ENCODE measurements at places on chromosomes 3 and 15.

DNA sequence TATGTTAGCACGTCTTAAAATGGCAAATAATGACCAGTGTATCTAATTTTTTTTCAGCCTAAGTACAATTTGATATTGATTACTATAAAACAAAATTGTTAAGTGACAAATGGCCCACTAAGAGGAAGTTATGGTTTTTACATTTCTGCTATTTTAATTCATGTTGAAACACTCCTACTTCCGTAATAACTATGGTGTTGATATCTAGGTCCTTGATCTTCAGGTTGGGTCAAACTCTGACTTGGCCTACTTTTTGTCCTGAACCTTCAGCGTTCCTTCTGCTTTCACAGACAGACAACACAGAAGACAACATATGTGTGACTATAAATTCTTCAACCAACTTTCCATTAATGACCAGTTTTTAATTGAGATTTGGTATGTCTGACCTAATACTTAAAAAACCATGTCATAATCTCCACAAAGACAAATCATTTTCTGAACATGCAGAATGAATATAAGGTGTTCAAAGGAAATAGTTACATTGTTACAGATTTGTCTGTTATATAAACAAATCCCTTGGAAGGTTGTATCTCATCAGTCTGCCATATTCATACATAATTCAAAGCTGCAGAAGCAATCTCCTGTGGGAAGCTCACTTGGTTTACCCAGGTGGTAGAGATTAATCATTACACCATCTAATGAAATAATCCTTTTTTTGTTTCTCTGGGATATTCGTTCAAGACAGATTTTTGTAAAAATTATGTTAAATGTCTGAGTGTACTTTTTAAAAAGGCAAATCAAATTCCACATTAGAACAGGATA is 92.1 kb upstream of the TSPAN3 start:
- DNase-seq, result no peak

DNA sequence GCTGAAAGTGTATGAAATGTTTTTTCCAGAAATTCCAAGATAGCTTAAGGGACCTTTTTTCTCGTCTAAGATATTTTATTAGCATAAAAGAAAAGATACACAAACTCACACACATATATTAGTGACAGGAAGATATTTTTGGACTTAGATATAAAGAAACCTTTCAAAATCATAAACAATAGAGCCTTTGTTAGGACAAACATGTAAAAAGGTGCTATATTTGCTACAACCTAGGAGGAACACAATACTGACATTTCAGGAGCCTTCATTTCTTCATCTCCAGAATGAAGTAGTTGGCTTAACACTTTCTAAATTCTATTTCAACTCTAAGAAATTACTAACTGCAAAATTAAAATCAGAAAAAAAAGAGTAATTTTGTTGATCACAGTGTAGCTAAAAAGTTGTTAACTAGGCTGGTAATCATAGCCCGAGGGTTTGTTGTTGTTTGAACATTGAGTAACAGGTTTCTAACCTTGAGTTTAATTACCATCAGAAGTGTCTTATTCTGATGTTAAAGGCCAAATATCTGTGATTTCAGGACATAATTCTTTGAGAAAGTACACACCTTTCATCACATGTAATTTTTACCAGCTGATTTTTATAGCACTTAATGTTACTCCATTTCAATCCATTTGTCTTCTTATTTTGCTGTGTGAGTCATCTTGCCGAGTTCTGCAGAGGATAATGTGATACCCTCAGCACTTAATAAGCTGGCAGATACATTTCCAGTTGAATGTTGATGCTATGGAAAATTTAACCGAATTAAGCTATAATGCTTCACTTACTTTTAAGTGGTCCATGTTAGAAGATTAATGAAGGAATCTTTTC is 97.3 kb downstream of the MBNL1 start:
- DNase-seq, result no peak

DNA sequence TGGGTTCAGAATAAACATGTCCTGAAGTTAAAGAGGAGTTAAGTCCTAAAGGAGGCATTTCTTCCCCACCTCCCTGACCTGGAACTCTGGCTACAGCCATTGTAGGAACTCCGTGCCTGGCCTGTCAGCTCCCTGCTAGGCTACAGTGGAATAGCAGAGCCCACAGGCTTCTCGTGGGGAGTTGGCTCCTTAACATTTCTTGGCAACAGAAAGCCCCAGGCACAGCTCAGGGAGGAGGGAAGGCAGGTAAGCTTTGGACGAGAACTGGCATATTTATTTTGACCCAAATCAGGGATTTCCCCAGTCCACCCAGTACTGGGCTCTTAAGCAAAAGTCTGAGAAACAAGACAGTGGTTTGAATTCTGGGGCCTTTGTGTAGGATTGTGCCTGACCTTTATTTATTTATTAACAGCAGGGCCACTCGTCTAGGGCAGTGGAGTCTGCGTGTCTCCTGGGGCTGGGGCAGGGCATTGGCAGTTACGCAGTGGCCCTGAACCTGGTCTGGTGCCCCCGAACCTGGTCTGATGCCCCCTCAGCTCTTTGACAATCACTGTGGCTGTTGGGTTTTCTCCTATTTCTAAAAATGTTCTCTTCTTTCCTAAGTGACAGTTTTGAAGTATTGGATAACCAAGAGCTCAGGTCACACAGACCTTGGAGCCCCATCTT is 7.9 kb upstream of the ISG20 start:
- no peak for DNase-seq

GRCh38 chr15:99148851-99149276 is 44.0 kb downstream of the SYNM start:
- no peak for DNase-seq

DNA sequence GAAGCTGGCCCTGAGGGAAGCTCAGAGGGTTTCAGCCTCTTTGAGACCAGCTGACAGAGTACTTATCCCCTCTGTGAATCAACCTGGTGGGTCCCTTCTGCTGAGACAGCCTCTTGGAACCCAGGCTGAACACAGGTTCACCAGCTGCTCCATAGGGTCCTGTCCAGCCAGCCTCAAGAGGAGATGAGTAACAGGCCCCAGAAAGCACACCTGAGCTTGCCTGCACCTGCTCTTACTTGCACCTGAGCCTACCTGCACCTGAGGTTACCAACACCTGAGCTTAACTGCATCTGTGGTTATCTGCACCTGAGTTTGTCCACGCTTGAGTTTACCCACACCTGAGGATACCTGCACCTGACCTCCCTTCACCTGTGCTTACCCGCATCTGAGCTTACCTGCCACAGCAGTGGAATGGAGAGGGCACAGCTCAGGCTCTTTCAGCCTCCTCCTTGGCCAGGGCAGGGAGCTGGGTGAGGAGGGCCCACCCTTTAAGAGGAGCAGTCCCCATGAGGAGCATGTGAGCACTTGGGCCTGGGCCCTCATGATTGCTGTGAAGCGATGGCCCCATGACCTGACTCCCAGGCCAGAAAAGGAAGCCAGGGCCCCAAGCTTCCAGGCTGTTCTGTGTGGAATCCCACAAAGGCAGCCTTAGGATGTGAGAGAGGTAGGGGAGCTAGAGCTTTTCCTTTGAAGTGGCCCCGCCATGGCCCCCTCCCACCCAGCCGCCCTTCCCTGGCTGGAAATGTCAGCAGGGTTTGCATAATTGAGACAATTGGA is at the start of gene TRPM1:
Gene TRPM1, minus strand, starts transcription at position 464 of the 777 bp plus-strand sequence. CDS start 20,370 bp downstream, outside the sequence.
- DNase-seq, result no peak

DNA sequence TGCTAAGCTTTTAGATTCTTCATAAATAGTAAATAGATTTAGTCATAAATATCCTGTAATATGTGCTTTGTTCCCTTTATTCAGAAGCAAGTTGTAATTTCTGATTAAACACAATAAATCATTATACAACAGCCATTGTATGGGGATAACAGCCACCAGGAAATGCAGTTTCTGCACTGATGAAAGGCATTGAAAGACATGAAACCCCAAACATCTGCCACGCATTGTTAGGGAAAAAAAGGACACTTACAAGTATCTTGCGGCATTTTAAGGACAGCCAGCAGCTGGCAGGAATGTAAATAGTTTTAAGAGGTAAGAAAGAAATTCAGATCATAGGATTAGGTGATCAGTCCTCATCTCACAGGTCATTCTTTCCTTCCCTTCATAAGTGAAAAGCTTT is 801.1 kb upstream of the LMCD1 start:
- no peak for DNase-seq

- DNase-seq, result no peak
These were observed 41.2 kb downstream of the BOC start for GRCh38 chr3:113252553-113252952.

DNA sequence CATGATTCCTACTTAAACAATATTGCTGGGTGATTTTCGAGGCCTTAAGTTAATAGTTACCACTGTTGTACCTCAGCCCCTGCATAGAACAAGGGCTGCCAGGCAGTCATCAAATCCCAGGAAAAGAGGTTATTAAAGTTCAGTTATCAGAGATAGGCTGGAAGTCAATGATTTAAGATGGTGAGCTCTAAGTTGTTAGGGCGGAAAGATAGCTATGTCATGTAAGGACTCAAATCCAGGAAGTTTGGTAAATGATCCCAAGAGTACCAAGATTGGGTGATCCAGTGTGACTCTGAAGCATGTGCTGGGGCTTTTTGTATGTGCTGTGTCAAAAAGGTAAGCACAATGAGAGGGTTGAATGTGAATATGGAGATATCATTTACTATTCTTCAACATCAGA is 287.9 kb downstream of the NLGN1 start:
- DNase-seq, result no peak

DNA sequence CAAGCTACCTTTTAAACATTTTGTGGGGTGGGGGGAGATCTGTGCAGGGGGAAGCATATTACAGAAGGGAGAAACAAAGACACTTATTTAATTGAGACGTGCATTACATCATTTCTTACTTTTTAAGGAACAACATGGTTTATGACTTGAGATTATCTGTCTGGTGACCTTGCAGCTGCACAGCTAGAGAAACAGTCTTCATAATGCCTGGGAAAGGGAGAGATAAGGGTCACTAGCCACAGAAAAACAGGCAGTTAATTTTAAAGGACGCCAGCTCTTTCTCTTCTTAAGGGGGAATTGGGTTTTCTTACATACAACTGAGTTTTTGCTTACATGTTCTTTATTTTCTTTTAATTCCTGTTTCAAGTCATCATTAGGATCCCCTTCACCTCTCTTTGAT is 147.9 kb downstream of the SST start:
- DNase-seq, result no peak

DNA sequence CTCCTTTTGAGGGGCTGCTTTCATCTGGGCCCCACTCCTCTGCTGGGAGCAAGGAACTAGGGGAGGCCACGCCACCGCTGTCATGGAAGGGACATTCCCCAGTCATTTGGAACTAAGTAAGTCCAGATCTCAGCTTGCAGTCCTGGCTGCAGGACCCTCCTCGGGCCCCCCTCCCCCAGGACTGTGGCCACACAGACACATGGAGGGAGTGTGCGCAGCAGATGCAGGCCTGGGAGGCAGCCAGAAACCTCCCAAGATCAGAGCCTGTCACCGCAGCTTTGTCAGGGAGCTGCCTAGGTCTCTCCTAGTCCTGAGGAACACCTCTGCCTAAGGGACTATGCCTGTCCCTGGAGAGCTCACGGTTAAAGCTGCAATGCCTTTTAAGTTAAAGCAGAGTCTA is 7.3 kb upstream of the SEMA3F start:
- DNase-seq, result no peak

DNA sequence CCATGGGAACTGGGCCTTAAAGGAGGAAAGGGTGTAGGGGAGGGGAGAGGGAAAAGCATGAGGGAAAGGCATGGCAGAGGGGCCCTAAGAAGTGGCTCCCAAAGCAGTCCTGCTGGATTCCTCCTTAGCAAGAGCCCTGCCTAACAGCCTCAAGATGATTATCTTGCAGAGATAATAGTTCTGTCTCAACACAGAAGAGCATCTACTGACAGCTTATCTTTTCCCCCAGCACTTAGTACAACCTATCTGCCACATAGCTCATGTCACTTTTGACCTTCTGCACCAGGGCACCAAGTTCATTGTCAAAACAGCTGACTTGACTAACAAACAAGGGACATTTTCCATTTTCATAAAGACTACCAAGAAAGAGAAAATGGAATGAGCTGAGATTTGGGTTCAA is 86.3 kb downstream of the ANP32A start:
- DNase-seq, result no peak

GRCh38 chr3:58471025-58471887 is 20.6 kb upstream of the KCTD6 start:
- DNase-seq, result peak; percentile 10

DNA sequence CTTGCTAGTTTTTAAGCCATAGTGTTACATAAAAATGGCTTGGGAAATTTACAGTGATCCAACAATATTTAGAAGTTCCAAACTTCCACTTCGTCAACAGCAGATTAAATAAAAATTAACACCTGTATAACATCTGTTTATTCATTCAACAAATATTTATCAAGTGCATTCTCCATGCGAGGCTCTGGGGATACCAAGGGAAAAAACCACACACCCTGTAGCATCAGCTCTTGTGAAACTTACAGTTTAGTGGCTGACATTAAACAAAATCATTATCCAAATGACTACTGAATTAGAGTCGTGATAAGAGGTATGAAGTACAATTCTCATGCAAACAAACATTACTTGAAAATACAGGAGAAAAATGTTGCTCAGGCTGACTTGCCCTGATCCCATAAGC is 122.9 kb downstream of the DLG1 start:
- no peak for DNase-seq

DNA sequence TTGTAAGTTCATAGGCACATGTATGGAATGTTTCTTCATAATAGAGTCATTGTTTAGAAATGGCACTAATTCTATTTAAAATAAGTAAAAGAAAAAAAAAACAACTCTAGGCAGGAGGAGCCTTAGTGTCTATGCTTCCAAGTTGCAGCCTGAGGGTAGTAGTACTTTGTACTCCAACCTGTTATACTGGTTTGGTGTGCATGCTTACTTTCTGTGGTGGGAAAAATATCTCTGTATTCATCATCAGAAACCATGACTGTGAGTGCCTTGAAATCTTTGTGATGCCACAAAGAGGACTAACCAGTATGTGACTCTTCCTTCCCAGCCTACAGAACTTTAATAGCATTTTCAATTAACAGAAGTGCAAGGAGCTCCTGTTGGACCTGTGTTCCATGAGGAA is 4.4 kb downstream of the NAALADL2 start:
- DNase-seq, result no peak

- no peak for DNase-seq
These were observed 137.3 kb downstream of the SNRK start for GRCh38 chr3:43423639-43424038.

DNA sequence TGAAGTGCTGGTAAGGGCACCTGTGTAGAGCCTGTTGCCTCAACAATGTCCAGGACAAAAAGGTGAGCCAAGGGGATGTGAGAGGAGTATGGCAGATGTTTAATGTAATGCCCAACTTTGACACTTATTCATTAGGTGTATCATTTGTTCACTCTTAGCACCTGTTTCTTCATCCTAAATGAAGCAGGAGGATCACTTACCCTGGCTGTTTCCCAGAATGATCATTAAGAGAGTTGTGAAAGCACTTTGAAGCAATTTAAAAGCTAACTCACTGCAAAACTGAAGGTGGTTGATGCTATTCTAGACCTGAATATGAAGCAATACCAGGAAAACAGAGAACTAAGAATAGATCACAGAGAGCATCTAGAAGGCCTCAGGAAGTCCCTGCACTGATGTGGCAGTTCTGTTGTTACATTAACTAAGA is 3.4 kb upstream of the HHLA2 start:
- no peak for DNase-seq

GRCh38 chr15:83567318-83567717 is 86.6 kb upstream of the ADAMTSL3 start:
- no peak for DNase-seq

All from activated T-helper 9 cell treated with anti-CD3 and anti-CD28 coated beads, Interleukin-2, amount 50 U/mL, for 16 hours (primary cell).